WTC11 (cell line): ENCODE measurements at places on chromosomes 1 and 21.

DNA sequence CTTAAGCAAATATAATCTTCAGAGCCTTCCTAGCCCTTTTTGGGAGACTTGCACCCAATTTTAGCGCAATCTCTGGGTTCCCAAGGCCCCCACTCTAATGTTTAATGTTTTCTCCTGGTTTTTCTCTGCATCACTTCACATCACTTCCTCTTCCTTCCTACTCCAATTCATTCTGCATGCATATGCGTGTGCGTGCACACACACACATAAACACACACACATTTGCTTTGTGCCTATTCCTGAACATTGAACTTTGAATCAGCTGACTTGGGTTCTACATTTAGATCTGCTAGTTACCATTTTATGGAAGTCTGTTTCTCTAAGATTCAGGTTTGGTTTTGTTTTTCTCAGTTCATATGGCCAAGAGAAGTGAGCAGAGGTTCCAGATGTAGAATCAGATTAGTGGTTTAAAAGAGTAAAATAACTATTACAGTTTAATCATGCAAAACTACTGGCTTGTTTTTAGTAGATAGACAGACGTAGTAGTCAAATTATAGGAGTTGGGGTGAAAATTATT is 7.4 kb upstream of the EDEM3 start:
- no peak overlapping the region for H3K27ac ChIP-seq
- H3K27me3 ChIP-seq: peaks cover 2% of the 10 kb centered on the region; the same call in 1 of the 2 replicates
- no peak overlapping the region for H3K4me3 ChIP-seq
- no peaks in the 10 kb centered on the region for H3K36me3 ChIP-seq
- no peak for DNase-seq
- H3K4me1 ChIP-seq: peaks cover 10% of the 10 kb centered on the region

- no peak overlapping the region for H3K4me3 ChIP-seq
- peaks cover 5% of the 10 kb centered on the region for H3K36me3 ChIP-seq
- no peak for DNase-seq
- peak overlapping the region; percentile 89 for H3K27ac ChIP-seq
- no peaks in the 10 kb centered on the region for H3K27me3 ChIP-seq
- H3K4me1 ChIP-seq: peaks cover 73% of the 10 kb centered on the region
These were observed 13.4 kb downstream of the ITSN1 start for GRCh38 chr21:33655588-33656221.

GRCh38 chr1:154765970-154766369 is 104.1 kb downstream of the KCNN3 start:
- H3K27me3 ChIP-seq: peaks cover 4% of the 10 kb centered on the region
- DNase-seq: peak; percentile 59
- no peaks in the 10 kb centered on the region for H3K36me3 ChIP-seq
- no peak overlapping the region for H3K4me3 ChIP-seq
- no peaks in the 10 kb centered on the region for H3K4me1 ChIP-seq

DNA sequence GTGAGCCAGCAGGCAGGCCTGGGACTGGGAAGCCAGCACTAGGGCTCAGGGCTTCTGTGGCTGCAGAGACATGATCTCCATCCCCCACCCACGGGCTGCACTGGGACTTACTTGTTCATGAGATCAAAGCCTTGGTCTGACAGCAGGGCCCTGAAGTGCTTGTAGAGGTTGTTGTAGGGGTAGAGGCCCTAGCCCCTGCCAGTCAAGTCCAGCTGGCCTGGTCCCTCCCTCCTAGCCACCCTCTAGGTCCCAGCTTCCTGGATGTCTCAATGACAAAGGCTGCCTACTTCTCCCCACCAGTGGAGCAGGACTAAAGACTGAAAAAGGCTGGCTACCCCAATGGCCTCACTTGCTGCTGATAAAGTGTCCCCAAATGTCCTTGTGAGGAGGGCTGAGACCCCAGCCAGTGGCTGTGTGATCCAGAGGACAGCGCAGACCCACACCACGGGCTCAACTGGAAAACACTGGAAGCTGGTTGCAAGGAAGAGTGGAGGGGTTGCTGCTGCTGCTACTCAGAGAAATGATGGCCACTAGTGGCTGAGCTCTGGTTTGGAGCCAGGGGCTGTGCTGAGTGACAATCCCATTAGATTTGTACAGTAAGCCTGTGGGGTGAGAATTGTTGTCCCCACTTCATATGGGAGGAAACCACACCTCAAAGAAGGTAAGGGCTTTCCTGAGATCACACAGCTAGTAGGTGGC is 1.4 kb downstream of the HTR1D start:
- peak overlapping the region; percentile 65 for H3K4me3 ChIP-seq
- H3K27ac ChIP-seq: no peak overlapping the region
- H3K36me3 ChIP-seq: no peaks in the 10 kb centered on the region
- peaks cover 20% of the 10 kb centered on the region for H3K4me1 ChIP-seq

DNA sequence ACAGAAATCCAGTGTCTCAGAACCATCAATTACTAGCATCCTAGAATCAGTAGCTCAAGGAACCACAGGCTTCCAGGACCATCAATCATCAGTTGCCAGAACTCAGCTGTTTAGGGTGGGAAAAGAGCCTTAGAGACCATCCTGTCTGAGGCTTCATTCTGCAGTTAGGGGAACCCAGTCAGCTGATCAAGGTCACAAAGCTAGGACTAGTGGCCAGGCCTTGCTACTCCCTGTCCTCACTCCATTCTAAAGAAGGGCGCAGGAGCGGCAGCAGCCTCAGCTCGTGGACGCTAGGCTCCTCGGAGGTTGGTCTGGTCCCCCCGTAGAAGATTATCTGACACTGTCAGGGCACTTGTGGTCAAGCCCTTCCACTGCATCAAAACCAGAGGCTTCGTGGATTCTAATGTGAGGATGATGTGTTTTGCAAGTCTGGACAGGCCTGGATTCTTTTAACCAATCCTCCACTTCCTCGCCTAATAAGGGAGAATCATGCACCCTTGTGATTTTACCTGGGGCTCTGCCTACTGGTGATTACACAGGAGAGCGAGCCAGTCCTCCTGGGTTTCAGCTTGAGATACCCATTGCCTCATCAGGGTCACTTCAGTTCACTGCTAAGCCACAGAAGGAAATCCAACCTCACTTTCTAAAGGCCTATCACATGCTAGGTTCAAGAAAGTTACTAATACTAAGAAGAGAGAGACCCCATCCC is 41.7 kb upstream of the IFFO2 start:
- H3K4me1 ChIP-seq: no peaks in the 10 kb centered on the region
- no peak overlapping the region for H3K27ac ChIP-seq
- no peak for DNase-seq
- peaks cover 15% of the 10 kb centered on the region for H3K36me3 ChIP-seq
- peaks cover 29% of the 10 kb centered on the region for H3K27me3 ChIP-seq
- H3K4me3 ChIP-seq: no peak overlapping the region

DNA sequence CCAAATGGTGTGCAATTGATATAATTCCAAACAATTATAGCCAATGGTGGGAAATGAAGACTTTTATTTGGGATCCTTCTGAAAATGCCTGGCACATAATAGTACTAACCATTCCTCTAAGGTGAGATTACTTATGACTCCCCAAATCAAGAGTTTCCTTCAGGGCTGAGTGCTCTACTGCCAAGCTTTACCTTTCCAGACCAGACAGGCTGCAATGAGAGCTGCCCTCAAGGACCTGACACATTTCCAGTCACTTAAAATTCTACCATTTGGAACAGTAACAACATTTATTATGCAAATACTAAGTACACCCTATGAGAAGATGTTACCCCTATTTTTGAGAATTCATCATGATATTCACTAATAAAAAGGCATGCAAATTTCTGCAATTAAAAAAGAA is 21.1 kb downstream of the PAXBP1 start:
- H3K27ac ChIP-seq: no peak overlapping the region
- peaks cover 84% of the 10 kb centered on the region for H3K36me3 ChIP-seq
- H3K4me1 ChIP-seq: peaks cover 13% of the 10 kb centered on the region
- no peak for DNase-seq

- no peaks in the 10 kb centered on the region for H3K4me1 ChIP-seq
- H3K36me3 ChIP-seq: no peaks in the 10 kb centered on the region
- H3K4me3 ChIP-seq: no peak overlapping the region
These were observed 30.5 kb downstream of the STUM start for GRCh38 chr1:226578946-226579578.

DNA sequence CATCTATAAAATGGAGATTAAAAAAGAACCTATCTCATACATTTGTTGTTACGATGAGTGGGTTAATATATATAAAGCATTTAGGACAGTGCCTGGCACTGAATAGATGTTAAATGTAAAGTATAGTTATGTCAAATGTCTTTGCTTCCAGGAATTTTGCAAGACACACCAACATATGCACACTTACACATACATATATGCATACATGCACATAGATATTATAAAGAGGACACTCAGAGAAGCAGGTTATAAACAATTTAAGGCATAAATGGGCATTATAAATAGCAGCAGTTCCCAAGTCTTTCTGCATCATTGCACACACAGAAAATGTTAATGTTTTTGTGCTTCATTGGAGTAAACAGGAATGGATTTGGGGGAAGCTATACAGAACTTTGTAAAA is 13.3 kb downstream of the CYP4X1 start:
- no peak overlapping the region for H3K4me3 ChIP-seq
- no peaks in the 10 kb centered on the region for H3K4me1 ChIP-seq
- H3K36me3 ChIP-seq: no peaks in the 10 kb centered on the region
- peaks cover 10% of the 10 kb centered on the region; the same call in 1 of the 2 replicates for H3K27me3 ChIP-seq
- DNase-seq: no peak

- H3K27me3 ChIP-seq: no peaks in the 10 kb centered on the region
- DNase-seq: no peak
These were observed 58.5 kb downstream of the RIMS3 start for GRCh38 chr1:40606978-40607377.

GRCh38 chr1:44101328-44101727 is 17.3 kb upstream of the KLF17 start:
- peaks cover 1% of the 10 kb centered on the region; the same call in 1 of the 2 replicates for H3K4me1 ChIP-seq

DNA sequence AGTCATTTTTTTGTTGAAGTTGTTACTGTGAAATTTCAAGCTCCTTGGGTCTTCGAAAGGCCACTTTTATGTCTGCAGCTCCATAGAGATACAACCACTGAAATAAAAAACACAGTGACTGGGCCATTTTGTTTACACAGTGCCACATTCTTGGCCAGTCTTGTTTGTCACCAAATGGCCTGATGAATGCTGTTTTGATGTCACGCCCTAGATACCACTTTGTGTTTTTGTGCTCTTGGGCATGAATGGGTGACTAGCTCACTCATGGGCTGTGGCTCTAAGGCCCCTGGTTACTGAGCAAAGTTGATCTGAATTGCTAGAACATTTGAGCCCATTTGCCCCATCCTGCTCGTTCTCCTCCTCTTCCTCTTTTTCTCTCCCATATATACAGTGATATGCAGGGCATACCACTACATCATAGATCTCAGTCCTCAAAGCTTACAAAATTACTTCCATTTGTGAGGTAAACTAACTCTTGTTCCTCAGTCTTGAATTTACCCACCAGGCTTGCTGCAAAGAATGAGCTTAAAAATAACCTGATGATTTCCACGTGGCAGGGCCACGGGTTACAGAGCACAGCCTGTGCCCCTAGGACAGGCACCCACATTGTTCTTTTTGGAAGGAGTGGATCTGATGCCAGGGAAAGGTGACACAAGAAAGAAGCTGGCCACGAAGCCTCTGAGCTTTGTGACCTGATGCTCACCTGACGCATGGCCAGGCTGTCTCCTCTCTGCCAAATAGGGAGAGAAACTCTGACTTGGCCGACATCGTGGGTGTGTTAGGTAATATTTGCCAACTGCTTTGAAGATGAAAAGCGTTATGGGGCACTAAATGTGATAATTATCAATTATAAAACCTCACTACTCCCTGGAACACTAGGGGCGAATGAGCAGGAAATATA is 92.4 kb downstream of the RUNX1 start:
- H3K4me3 ChIP-seq: no peak overlapping the region
- no peaks in the 10 kb centered on the region; the same call in none of the 2 replicates for H3K27me3 ChIP-seq
- H3K27ac ChIP-seq: no peak overlapping the region
- H3K4me1 ChIP-seq: peaks cover 25% of the 10 kb centered on the region
- H3K36me3 ChIP-seq: no peaks in the 10 kb centered on the region
- DNase-seq: no peak

GRCh38 chr1:101748077-101748476 is 248.6 kb downstream of the OLFM3 start:
- H3K4me3 ChIP-seq: no peak overlapping the region
- H3K36me3 ChIP-seq: no peaks in the 10 kb centered on the region
- no peaks in the 10 kb centered on the region for H3K27me3 ChIP-seq
- H3K4me1 ChIP-seq: peaks cover 3% of the 10 kb centered on the region; the same call in 1 of the 2 replicates
- DNase-seq: no peak

GRCh38 chr1:62625415-62625814 is 28.1 kb downstream of the ANGPTL3 start:
- 0 out of 2 replicates have a peak overlapping the region, but pooled peaks have one; percentile 3 for H3K27ac ChIP-seq
- peaks cover 3% of the 10 kb centered on the region; the same call in 1 of the 2 replicates for H3K4me1 ChIP-seq
- peaks cover 2% of the 10 kb centered on the region; the same call in 1 of the 2 replicates for H3K36me3 ChIP-seq
- DNase-seq: no peak
- no peak overlapping the region for H3K4me3 ChIP-seq
- no peaks in the 10 kb centered on the region for H3K27me3 ChIP-seq

DNA sequence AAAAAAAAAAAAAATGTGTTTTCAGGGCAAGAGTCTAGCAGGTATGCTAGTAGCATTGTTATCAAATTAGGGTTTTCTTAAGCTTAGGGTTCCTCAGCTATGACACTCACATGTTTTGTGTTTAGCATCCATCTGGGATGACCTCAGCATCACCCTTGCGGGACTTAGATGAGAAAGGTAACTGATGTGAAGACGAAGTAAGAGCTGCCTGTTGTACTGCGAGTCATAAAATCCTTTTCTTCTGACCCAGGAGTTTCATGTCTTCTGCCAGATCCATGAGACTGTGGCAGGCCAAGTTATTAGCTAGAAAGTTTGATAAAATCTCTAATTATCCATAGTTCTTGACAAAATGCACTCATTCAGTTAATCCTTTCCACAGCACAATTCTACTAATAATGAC is 1251.1 kb downstream of the AMY1C start:
- H3K27ac ChIP-seq: no peak overlapping the region
- no peak for DNase-seq
- no peaks in the 10 kb centered on the region for H3K4me1 ChIP-seq
- H3K36me3 ChIP-seq: no peaks in the 10 kb centered on the region
- no peaks in the 10 kb centered on the region for H3K27me3 ChIP-seq
- H3K4me3 ChIP-seq: no peak overlapping the region

GRCh38 chr1:182278144-182279054 is 113.2 kb downstream of the GLUL start:
- H3K36me3 ChIP-seq: no peaks in the 10 kb centered on the region
- no peak overlapping the region for H3K4me3 ChIP-seq

DNA sequence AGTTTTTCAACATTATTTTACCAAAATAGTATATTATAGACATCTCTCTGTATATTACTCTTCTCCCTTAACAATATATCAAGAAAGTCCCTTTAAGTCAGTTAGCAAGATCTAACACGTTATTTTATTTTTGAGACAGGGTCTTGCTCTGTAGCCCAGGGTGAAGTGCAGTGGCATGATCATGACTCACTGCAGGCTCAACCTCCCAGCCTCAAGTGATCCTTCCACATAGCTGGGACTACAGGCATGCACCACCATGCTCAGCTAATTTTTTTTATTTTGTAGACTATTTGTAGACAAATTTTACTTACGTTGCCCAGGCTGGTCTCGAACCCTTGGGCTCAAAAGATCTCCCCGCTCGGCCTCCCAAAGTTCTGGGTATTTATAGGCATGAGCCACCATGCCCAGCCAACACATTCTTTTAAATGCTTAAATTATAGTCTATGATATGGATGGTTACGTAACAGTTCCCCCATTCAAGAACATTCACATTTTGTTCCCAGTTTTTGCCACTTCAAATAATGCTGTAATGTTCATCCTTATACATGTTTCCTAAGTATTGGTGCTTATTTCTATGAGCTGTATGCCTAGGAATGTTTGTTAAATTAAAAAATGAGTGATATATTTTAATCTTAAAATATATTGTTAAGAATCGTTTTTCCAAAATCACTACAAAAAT is 70.4 kb downstream of the TUT4 start:
- no peaks in the 10 kb centered on the region for H3K27me3 ChIP-seq
- no peak for DNase-seq
- peaks cover 3% of the 10 kb centered on the region for H3K36me3 ChIP-seq
- no peak overlapping the region for H3K27ac ChIP-seq
- H3K4me3 ChIP-seq: no peak overlapping the region
